ENCODE measurements at places on chromosomes 3 and 15.

DNA sequence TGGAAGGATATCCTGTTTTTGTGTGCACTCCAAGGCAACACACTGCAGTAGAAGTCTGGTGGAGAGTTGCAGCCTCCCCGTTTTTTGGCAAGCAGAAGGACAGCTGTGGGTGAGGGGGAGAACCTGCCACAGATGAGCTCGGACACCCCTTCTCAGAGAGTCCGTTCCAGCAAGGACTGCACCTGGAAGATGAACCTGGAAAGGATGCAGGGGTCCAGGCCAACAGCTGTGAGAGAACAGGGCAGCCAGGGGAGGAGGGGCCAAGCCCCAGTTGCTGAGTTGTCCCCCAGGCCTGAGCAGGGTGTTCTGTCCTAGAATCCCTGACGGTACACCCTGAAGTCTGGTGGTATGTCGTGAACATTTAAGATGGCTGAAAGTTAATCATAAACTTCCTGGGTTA is 30.2 kb downstream of the ZXDC start:
- DNase-seq: no peak

DNA sequence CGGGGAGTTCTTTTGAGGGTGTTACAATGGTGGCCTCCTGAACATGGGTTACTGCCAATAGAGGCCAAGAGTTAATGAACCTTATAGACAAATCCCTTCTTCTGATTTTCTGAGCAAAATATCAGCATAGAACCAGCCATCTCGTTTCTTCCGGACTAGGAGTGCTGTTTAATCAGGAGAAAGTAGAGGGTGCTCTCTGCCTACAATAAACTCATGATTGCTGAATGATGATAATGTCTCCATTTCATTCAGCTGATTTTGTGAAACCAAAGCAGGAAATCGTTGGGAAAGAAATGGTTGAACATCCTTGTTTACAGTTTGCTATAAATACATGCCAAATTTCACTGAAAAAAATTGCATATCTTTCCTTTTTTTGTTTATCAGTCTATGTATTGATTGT is 142.8 kb upstream of the PLSCR5 start:
- DNase-seq: no peak

DNA sequence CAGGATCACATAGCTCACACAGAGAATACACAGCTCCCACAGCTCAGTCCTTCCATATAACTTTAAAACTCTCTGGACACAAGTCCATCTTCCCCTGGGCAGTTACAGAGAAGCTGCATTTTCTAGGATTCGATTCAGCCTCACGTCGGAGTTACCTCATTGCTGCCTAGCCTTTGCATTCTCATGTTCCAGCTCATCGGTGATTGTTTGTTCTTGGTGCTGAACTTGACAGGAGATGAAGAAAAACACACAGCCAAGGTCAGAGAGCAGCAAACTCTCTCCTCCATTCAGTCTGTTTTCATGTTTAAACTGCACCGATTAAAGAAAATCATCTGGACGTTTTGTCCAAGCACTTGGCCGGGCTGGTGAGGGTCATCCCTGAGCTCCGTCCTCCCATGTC is 375.5 kb upstream of the CFAP20DC start:
- no peak for DNase-seq

- no peak for DNase-seq
Measured at GRCh38 chr15:38304481-38304880, 51.8 kb downstream of the SPRED1 start.

DNA sequence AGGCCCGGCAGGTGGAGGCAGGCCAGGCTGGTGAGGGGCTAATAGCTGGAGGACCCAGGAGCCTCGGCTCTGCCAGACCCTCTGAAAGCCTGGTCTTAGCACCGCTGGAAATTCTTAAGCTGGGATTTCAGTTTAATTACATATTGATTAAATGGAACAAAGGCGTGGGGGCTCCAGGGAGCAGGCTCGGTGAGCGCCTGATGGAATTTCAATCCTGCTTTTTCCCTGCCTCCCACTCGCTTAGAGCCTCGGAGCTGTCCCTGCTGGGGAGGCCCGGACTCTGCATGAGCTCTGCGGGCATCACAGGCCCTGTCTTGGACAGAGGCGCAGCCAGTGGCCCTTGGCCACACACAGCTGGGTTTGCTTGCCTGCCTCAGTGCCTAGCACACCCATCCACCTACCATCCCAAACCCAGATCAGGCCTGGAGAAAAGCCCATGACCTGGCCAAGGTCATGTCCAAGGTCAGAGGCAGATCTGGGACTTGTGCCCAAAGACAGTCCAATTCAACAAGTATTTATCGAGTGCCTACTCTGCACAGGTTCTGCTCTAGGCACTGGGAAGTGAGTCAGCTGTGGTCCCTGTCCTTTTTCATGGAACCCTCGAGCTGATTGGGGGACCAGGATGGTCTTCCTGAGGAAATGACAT is 40.6 kb downstream of the LINGO1 start:
- DNase-seq: no peak

DNA sequence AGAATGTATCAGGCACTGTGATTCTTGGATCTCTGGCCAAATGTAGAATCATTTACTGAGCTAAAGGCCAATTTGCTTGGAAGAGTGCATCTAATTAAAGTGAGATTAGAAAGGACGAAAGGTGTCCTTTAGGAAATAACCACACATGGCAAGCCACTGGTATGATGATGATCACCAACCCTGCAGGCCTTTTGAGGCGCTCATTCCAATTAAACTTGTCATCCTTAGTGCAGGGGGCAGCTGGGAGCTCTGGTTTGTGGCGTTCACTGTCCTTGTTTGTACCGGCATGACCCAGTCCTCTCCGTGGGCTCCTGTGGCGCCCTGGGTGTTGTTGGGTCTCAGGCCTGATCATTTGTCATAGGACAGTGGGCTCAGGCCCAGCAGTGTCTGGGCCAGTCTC is 11.0 kb downstream of the LIMD1 start:
- DNase-seq: no peak

DNA sequence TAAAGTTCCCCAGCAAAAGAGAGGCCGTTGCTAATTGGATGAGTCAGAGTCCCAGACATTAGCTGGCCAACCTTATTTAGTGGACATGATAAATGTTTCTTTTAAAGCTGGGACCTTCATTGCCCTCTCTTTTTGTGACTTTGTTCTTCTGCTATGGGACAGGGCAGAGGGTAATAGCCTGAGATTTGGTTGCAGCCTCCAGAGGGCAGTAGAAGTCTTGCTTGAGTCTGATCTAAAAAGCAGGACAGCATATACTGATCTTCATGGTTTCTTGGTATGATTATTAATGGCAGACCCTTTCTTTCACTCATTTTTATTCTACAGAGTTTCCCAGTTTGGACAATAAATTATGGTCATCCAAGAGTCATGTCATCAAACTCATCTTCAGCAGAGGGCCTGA is 25.1 kb upstream of the ZKSCAN7 start:
- DNase-seq: peak; percentile 20

DNA sequence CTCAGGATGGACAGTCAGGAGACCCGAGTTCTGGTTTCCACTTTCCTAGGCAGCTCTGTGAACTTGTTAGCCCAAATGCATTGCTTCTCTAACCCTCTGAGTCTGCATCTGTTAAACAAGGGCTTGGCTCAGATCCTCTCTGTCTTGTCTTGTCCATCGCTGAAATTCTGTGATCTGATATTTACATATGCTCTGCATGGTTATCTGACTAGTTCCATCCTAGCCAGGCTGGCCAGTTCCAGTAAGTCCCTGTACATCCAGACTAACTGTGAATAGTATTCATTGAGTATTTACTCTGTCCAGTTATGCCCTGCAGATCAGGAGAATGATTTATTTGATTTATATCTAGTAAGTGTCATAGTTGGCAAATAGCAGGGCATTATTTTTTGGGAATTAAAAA is 27.0 kb upstream of the SV2B start:
- no peak for DNase-seq

GRCh38 chr3:108300103-108300849 is 3.9 kb downstream of the HHLA2 start:
- no peak for DNase-seq

DNA sequence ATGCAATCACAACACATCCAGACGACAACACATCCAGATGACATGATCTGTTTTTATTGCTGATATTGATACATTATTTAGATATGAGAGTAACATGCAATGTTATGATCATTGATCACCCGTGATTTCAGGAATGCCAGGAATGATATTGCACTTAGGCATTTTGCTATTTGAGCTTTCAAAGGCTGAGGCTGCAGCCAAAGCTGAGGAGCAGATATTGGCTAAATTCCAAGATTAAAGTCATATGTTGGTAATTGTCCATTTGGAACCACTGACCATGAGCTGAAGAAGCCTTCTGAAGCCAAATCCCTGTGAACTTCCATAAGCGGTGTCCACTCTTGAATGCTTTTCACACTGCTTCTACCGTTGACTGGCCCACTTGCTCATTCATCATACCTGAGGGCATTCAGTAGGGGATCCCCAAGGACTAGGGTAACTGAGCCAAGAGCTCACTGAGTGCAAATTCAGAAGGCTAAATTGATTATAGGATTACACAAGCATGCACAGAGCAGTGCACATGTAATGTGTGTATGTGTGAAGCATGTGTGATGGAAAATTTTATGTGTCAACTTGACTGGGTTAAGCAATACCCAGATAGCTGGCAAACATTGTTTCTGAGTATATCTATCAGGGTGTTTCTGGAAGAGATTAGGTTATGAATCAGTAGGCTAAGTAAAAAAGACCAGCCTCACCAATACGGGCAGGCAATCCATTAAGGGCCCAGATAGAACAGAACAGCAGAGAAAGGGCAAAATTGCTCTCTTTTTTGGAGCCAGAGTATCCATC is 92.1 kb upstream of the PLAAT1 start:
- no peak for DNase-seq

GRCh38 chr3:185825639-185826481 is 1.0 kb upstream of the IGF2BP2 start:
- peak; percentile 1 for DNase-seq

DNA sequence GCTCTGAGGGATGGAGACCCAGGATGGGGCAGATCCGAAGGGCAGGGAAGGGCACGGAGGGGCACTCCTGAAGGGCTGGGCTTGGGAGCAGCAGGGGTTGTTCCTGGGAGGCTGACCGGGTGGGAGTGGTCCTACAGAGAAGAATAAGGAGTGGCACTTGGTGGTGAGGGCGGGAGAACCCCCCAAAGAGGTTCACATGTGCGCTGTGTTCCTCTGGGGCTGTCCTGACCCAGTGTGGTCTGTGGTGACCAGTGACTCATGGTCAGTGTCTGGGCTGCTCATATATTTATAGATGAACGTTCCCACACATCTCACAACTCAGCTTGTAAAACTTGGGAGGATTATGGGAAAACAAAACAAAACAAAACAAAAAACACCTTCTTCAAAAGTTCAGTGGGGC is 10.0 kb downstream of the TRPM1 start:
- DNase-seq: no peak

- DNase-seq: no peak
Measured at GRCh38 chr3:195883160-195883559, 25.2 kb downstream of the TNK2 start.

GRCh38 chr3:187165144-187165543 is 25.8 kb upstream of the RPL39L start:
- DNase-seq: peak; percentile 79

- DNase-seq: no peak
Measured at GRCh38 chr15:22968366-22968765, 11.8 kb downstream of the CYFIP1 start.

DNA sequence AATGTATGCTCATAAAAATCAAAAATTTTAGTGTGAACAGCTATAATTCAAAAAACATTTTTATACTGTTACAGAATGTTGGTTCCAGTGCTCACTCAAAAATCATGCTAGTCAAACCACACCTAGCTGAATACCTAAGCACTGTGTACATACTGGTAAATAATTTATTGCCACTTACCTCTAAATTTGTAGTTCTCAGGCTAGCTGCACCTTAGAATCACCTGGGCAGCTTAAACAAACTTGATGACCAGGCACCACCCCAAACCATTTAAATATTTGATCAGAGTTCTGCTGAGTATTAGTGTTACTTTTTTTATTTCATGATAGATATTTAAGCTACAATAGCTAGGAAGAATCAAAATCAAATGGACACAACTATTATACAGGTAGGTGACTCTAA is 32.3 kb upstream of the TMCO5A start:
- no peak for DNase-seq

- no peak for DNase-seq
Measured at GRCh38 chr3:37910671-37911400, 49.2 kb downstream of the CTDSPL start.

GRCh38 chr15:33941279-33942063 is 26.8 kb upstream of the CHRM5 start:
- DNase-seq: no peak

- no peak for DNase-seq
Measured at GRCh38 chr3:143120716-143121240, 1.2 kb downstream of the CHST2 start.

DNA sequence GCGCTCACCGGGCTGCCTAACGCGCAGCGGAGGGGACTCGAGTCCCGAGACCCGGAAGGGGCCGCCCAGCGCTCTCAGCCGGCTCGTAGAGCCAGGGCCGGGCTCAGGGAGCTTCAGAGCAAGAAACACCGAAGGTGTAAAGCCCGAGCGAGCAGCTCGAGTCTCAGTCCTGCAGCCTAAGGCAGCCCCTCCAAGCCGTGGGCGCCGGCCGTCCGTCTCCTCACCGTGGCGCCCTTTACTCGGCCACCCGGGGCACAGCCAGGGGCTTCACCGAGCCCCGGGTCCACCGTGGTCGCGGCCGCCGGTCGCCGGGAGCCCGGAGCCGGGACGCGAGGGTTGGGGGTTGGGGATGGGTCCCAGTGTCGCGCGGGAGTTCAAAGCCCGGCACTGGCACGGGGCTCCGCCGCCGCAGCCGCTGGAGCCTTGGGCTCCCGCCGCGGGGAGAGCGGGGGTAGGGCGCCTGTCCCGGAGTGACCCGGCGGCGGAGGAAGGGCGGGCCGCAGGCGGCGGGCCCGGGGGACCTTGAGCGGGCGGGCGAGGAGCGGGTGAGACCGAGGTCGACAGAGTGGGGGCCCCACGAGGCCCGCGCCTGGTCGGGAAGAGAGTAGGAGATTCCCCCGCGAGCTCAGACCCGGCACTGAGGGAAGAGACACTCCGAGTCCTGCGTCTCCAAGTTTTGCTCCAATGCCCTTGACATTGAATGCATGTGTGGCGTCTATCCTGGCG is 26.9 kb upstream of the THRB start:
- DNase-seq: no peak

DNA sequence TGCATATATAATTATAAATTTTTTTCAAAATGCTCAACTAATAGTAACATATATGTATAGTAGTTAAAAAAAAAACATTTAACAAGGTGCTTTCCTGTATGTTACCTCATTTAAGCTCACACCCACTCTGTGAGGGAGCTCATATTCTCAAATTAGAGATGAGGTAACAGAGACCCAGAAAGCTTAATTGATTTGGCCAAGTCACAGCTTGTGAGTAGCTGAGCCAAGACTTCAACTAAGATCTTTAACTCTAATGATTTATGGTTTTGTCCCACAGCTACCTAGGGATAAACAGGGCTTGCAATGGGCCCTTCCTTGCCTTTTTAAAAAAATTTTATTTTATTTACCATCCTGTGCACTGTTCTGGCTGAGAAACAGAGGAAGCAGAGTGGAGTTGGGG is 230.0 kb upstream of the GOLIM4 start:
- no peak for DNase-seq
